ENCODE measurements at places on chromosomes 12 and 14. TPM values are rescaled to one million over a fixed set of nuclear protein-coding genes. Genes with fewer than 3 reads are reported as not detected.

Gene DPPA3
- not detected for total RNA-seq

Gene KCNMB4
- total RNA-seq: 1.3 TPM

Gene MDP1
- total RNA-seq: 15.8 TPM

Gene CLEC6A
- not detected for total RNA-seq

Gene SLC6A15
- total RNA-seq: 0.17 TPM

DNA sequence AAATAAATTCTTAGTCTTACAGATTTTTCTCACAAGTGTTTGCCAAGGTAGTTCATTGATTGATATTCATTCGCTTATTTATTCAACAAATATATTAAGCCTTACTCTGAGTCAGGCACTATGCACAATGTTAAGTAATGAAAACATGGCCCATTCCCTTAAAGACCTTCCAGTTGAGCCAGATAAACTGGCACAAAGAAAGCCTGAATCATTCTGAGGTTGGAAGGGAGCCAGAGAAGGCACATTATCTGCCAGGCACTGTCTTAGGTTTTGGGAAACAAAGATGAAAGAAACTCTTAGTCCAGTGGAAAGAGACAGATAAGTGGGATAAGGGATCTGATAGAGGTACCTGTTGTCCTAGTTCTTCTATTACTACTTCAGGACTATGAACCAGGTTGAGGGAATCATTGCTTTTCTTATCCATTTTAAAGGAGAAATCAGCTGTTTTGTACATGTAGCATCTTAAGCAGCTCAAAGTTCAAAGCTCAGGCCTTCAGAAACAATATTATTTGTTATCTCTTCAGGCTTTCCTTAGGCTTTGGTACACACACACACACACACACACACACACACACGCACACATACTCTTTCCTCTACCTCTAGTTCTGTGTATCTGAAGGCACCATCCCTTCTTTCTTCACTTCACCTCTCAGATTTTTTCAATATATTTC lies 27.0 kb downstream of the PDE6H start:
- no peak overlapping the region for H3K4me3 ChIP-seq

- H3K4me3 ChIP-seq: no peak overlapping the region
- DNase-seq: no peak
- H3K4me1 ChIP-seq: no peaks in the 10 kb centered on the region
- H3K27ac ChIP-seq: no peak overlapping the region
- H3K27me3 ChIP-seq: no peaks in the 10 kb centered on the region
Observed at GRCh38 chr14:43116341-43116740, 1390.7 kb downstream of the FSCB start.

DNA sequence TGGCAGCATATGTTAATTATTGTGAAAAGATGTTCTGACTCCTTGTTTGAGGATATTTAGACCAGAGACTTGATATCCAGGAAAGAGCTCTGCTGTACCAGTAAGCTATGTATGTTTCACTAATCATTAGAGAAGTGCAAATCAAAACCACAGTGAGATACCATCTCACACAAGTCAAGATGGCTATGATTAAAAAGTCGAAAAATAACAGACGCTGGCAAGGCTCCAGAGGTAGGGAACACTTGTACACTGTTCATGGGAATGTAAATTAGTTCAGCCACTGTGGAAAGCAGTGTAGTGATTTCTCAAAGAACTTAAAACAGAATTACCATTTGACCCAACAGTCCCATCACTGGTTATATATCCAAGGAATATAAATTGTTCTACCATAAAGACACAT lies 171.6 kb downstream of the DPY19L2 start:
- DNase-seq: no peak
- H3K27ac ChIP-seq: no peak overlapping the region
- no peak overlapping the region for H3K4me3 ChIP-seq
- no peaks in the 10 kb centered on the region for H3K4me1 ChIP-seq
- no peaks in the 10 kb centered on the region for H3K27me3 ChIP-seq

DNA sequence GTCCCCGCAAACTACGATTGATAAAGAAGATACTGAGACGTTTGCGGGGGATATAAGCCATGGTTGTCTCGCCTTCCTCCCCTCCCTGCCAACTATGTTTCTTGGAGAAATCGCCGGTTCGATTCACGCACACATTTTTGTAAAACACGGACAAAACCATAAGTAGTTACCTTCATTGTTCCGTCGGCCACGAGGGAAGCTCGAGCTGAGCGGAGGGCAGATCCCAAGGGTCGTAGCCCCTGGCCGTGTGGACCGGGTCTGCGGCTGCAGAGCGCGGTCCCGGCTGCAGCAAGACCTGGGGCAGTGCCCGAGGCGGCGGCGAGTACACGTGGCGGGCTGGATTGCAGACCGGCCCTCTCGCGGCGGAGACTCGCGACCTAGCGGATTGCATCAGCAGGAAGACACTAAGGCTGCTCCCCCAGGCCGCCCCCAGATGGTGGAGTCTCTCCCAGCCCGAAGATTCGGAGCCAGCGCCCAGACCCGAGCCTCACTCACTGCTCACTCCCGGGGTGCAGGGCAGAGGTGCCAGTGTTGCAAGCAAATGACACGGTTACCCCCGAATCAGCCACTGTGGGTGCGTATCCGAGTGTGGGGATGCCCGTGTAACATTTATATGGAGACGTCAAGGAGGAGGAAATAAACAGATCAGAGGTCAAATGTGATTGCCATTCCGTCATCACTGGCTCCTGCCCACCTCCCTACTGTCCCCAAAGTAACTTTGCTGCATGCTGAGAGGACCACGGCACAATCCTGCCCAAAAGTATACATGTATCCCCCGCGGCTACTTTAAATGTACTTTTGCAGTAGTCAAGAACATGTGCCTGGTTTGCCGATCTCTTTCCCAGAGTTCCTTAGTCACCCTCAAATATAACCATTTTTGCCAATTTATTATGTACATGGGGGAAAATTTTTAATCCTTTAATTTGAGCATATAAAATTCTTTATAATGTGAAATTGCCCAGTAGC lies at the start of gene BCAT1:
TSS of gene BCAT1 (minus strand) at position 345 of the 966 bp plus-strand sequence. CDS start at position 176, 169 bp downstream.
- no peaks in the 10 kb centered on the region for H3K36me3 ChIP-seq
- H3K4me3 ChIP-seq: peak within 1 kb of the TSS; percentile 78
- DNase-seq: peak; percentile 53
- peaks cover 54% of the 10 kb centered on the region for H3K27me3 ChIP-seq
- peaks cover 34% of the 10 kb centered on the region for H3K4me1 ChIP-seq
- H3K27ac ChIP-seq: peak within 1 kb of the TSS; percentile 53

DNA sequence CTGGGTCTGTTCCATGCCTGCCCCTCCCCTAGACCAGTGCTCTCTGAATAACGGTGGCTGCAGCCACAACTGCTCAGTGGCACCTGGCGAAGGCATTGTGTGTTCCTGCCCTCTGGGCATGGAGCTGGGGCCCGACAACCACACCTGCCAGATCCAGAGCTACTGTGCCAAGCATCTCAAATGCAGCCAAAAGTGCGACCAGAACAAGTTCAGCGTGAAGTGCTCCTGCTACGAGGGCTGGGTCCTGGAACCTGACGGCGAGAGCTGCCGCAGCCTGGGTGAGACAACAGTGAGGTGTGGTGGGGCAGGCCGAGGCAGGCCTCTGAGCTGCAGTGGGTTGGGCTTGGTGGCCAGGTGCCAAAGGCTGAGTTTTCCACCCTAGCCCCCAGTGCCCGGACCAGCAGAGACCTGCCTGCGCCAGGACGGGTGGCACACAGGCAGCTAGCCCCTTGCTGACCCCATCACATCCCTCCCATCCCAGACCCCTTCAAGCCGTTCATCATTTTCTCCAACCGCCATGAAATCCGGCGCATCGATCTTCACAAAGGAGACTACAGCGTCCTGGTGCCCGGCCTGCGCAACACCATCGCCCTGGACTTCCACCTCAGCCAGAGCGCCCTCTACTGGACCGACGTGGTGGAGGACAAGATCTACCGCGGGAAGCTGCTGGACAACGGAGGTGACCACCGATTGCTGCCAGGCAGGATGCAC lies 28.2 kb upstream of the LRP1-AS start:
- DNase-seq: peak; percentile 72
- no peak overlapping the region for H3K4me3 ChIP-seq
- H3K4me1 ChIP-seq: no peaks in the 10 kb centered on the region
- H3K27ac ChIP-seq: no peak overlapping the region

GRCh38 chr12:121949648-121950397 lies 31.4 kb downstream of the CFAP251 start:
- no peaks in the 10 kb centered on the region for H3K4me1 ChIP-seq
- no peak overlapping the region for H3K4me3 ChIP-seq
- peaks cover 1% of the 10 kb centered on the region for H3K27me3 ChIP-seq
- no peak overlapping the region for H3K27ac ChIP-seq

DNA sequence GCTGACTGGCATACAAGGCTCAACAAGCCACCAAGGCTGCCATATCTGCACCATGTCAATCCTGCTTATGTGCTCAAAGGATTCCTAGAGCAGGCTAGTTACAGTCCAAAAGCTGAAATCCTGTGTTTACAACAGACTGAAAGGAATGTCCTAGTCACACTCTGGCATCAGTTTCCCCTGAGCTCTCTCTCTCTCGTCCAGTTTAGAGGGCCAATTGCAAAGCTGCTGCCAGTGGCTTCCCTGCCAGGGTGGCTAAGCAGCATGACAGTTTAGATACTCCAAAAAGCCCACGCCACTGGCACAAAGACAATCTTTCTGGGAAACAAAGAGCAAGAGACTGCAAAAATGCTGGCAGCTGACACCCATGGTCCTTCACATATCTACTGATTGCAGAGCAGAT lies 392.1 kb downstream of the RPS29 start:
- DNase-seq: no peak
- H3K4me3 ChIP-seq: no peak overlapping the region
- H3K36me3 ChIP-seq: no peaks in the 10 kb centered on the region
- no peaks in the 10 kb centered on the region for H3K4me1 ChIP-seq
- peaks cover 2% of the 10 kb centered on the region for H3K27me3 ChIP-seq
- H3K27ac ChIP-seq: no peak overlapping the region

GRCh38 chr14:99718811-99719192 lies 34.7 kb downstream of the CYP46A1 start:
- no peaks in the 10 kb centered on the region for H3K36me3 ChIP-seq
- DNase-seq: no peak
- H3K4me1 ChIP-seq: no peaks in the 10 kb centered on the region
- no peak overlapping the region for H3K27ac ChIP-seq
- H3K27me3 ChIP-seq: no peaks in the 10 kb centered on the region

DNA sequence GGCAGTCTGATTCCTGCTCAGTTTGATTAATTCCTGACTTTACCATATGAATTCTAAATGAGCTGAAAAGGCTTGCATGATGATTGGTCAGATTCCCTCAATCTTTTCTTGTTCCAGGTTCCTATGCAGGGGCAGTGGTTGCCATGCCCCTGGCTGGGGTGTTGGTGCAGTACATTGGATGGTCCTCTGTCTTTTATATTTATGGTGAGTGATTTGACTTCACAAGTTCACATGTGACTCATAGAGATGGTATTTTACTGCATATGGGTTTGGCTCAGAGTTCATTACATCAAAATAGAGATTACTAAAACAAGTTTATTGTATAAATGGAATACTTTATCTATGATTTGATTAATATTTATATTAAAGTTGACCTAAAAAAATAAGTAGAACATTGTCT lies 44.8 kb downstream of the SLC17A8 start:
- no peak for DNase-seq
- H3K4me3 ChIP-seq: no peak overlapping the region
- H3K27ac ChIP-seq: no peak overlapping the region
- no peaks in the 10 kb centered on the region for H3K4me1 ChIP-seq
- H3K27me3 ChIP-seq: peaks cover under 1% of the 10 kb centered on the region

GRCh38 chr12:213527-213932 lies 427 bp downstream of the SLC6A12 start:
- H3K36me3 ChIP-seq: no peaks in the 10 kb centered on the region
- H3K27me3 ChIP-seq: peaks cover 43% of the 10 kb centered on the region
- H3K4me1 ChIP-seq: peaks cover 2% of the 10 kb centered on the region
- no peak for DNase-seq

GRCh38 chr12:29599381-29599780 lies 101.9 kb upstream of the OVCH1 start:
- no peaks in the 10 kb centered on the region for H3K36me3 ChIP-seq
- no peaks in the 10 kb centered on the region for H3K4me1 ChIP-seq
- H3K4me3 ChIP-seq: no peak overlapping the region
- peaks cover 5% of the 10 kb centered on the region for H3K27me3 ChIP-seq
- no peak for DNase-seq

GRCh38 chr14:104267895-104268294 lies 129.5 kb downstream of the KIF26A start:
- peak; percentile 7 for DNase-seq
- no peaks in the 10 kb centered on the region for H3K27me3 ChIP-seq
- no peaks in the 10 kb centered on the region for H3K36me3 ChIP-seq
- no peaks in the 10 kb centered on the region for H3K4me1 ChIP-seq
- no peak overlapping the region for H3K4me3 ChIP-seq

All from activated CD4-positive, alpha-beta memory T cell treated with anti-CD3 and anti-CD28 coated beads for 36 hours (primary cell).